Memory B cell (primary cell): ENCODE measurements at places on chromosomes 1 and 21.
A peak's percentile ranks its signal among the peaks of the same experiment; 100 is the strongest.

DNA sequence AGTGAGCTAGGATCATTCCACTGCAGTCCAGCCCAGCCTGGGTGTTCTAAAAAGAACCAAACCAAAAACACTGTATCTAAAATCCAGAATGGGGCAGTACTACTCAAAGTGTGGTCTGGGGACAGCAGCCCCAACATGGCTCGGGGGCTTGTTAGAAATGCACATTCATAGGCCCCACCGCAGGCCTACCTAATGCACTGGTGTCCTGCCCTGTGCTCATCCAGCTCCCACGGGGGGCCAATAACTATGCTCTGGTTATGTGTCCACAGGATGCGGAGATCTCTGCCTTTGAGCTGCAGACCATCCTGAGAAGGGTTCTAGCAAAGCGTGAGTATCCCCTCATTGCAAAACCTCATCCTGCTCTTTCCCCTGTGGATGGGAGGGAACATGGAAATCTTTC lies 51.5 kb downstream of the CAPN2 start:
- no peak for DNase-seq

- no peak for DNase-seq
Measured at GRCh38 chr1:232108598-232108997, 482.0 kb downstream of the DISC1 start.

- DNase-seq: no peak
Measured at GRCh38 chr1:82273816-82274215, 473.1 kb downstream of the ADGRL2 start.

DNA sequence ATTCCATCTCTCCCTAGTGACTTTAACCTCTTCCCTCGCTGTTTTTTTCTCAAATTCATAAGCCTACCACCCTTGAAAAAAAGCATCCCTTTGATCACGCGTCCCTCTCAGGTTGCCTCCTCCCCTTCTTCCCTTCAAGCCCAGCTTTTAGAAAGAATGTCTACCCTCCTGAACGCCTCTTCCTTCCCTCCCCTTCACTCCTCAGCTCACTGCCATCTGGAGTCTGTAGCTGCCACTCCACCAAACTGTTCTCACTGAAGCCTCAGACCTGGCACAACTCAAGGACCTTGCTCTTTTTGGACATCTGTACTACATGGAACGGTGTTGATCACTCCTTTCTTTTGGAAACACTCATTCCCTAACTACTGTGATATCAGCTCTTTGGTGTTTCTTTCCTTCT lies 80.6 kb downstream of the SLC25A24 start:
- no peak for DNase-seq

GRCh38 chr1:71014178-71014579 lies 33.4 kb downstream of the PTGER3 start:
- no peak for DNase-seq

GRCh38 chr1:109356505-109356904 lies 41.2 kb downstream of the SORT1 start:
- DNase-seq: no peak

- no peak for DNase-seq
Measured at GRCh38 chr1:176225479-176225875, 18.4 kb upstream of the COP1 start.

- no peak for DNase-seq
Measured at GRCh38 chr1:174406421-174406820, 41.3 kb upstream of the GPR52 start.

DNA sequence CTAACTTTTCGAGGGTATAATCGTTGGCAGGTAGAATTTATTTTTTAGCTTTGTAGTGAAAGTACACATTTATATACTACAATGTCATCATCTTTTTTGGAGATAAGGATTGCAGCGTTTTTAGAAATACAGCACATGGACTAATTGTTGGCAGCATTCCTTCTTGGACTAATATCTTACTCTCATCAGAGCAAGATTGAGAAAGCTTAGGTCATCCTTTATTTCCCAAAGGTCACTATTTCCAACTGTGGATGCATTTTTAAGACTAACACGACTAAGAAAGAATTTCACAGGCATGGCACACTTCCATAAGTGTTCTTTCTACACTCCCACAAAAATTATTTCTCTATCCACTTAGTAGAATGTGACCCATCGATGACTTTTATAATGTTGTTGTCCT lies 732.3 kb downstream of the NCAM2 start:
- no peak for DNase-seq

DNA sequence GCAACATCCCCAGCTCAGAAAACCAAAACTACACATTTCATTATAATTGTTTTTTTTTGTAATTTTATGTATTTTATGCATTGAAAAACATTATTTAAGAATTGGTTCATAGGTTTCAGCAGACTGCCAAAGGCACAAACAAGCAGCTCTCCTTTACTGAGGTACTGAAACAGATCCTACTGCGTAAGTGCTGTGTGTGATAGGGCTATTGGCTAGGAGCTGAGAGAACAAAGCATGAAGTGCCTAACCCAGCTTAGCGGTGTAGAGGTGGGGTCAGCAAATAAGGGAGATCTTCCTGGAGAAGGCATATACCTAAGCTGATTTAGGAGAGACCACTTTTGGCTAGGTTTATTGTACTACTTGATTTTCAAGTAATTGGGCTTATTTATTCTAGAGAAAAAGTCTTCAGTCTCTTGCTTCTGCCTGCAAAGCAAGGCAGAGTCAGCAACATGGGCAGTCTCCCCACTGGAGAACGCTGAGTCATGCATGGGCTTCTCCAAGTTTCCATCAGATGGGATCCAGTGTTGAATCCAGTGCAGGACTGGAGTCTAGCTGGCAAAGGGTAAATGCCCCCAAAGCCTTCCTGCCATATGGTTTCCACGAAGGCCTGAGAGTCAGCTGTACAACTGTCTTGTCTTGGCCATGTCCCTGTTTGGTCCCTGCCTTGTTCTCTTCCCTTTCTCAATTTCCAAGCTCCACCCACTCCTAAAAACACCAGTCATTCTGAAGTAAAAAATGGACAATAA lies 18.0 kb upstream of the YTHDF2 start:
- DNase-seq: no peak

DNA sequence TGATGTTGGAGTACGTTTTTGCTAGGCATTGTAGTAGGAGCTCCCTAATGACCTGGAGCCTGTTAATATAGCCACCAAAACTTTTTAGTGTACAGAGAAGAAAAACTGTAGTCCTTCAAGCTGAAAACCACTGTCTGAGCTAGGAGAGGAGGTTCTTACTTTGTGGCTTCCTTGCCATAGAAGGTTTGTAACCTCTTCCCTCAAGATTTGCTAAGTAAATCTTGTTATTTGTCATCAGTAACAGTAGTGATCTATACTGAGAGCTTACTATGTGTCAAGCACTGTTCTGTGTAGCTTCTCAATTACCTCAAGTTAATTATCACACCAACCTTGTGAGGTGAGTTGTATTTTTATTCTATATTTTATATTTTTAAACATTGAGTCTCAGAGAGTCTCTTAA lies 21.2 kb upstream of the LRRC8C start:
- no peak for DNase-seq

DNA sequence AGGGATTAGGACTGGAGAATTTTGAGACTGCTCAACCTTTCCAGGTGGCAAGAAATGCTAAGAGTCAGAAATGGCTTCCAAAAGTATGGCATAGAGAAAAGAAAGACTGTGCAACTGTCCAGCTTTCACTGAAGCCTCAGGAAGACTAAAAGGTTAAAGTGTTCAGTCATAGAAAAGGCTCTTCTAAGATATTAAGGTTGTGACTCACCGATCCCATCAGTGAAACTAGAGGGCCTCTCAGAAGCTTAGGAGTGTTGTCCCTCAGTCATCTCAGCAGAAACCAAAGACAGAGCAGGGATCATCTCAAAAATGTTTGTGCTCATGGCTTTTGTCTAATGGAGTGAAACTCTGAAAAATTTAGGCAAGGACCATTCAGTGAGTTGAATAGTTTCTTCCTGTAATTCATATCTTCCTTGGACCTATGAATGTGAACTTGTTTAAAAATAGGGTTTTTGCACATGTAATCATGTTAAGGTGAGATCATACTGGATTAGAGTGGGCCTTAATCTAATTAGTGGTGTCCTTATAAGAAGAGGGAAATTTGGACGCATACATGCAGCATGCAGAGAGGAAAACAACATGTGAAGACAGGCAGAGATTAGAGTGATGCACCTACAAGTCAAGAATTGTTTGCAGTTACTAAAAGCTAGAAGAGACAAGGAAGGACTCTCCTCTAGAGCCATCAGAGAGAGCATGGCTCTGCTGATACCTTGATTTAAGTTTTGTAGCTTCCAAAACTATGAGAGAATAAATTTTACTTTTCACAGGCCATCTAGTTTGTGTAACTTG lies 71.3 kb downstream of the RPE65 start:
- no peak for DNase-seq

GRCh38 chr21:33402001-33402979 lies 923 bp upstream of the IFNGR2 start:
- peak; percentile 30 for DNase-seq

DNA sequence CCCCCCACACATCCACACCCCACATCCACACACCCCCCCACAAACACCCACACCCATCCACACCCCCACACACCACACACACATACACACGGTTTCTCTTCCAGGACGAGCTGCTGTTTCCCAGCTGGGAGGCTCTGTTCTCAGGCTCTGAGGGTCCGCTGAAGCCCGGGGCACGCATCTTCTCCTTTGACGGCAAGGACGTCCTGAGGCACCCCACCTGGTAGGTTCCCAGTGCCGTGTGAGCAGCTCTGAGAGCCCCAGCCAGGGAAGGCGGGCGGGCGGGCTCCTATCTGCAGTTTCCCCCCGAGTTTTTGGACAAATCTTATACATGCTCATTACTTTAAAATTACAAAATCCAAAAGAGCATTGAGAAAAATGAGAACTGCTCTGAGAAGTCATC lies 31.2 kb downstream of the SLC19A1 start:
- DNase-seq: no peak

DNA sequence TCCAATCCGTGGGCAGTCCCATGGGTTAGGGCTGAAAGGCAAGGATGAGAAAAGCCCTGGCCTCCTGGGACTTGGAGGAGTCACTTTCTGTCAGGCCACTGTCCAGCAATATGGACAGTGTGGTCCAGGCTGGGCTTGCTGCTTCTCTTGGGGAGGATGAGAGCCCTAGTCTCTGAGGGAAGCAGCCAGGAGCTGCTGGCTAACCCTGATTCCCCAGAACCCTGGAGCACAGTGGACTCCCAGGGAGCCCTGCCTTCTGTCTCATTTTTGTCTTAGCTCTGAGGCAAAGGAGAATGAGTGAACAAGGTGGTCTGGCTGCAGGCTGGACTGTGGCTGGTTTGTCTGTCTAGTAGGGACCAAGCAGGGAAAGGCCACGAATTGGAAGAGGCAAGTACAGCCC lies 23.8 kb upstream of the EDN2 start:
- no peak for DNase-seq

- DNase-seq: no peak
Measured at GRCh38 chr1:183570451-183570850, 19.8 kb downstream of the NCF2 start.

DNA sequence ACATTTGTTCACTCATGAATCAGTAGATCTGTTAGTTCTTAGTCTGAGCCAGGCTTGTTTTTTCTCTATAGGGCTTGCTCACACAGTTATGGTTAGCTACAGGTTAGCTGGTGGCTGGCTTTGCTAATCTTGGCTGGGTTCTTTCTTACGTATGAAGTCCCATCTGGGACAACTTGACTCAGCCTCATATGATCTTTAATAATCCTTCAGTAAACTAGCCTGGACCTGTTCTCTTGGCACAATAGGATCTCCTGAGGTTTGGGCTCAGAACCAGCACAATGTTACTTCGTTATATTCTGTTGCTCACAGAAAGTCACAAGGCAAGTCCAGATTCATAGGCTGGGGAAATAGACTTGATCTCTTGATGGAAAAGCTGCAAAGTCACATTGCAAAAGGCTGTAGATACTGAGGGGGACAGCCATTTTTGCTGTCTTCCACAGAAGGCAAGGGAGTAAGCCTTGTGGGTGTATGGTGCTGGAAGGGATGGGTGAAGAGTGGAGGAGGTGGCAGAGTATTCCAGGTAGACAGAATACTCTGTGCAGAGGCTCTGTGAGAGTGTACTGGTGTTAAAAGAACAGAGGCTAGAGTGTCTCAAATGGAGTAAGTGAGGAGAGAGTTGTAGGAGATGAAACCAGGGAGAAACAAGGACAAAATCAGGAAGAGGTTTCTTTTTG lies 24.4 kb downstream of the EFCAB7 start:
- DNase-seq: no peak

- DNase-seq: no peak
Measured at GRCh38 chr21:44322621-44323325, 16.4 kb downstream of the CFAP410 start.

- DNase-seq: no peak
Measured at GRCh38 chr1:218926631-218927030, 247.0 kb upstream of the LYPLAL1 start.

DNA sequence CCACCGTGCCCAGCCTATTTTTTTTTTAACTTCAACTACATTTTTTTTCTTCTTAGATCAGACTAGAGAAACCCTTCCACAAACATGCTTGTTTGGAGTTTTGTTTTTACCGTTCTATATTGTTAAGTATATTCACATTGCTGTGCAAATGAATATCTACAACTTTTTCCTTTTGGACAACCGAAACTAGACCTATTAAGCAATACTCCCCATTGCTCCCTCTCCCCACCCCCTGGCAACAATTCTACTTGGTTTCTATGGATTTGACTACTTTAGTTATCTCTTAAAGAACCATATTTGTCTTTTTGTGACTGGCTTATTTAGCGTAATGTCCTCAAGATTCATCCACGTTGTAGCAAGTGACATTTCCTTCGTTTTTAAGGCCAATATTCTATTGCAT lies 19.1 kb downstream of the ETNK2 start:
- DNase-seq: no peak

DNA sequence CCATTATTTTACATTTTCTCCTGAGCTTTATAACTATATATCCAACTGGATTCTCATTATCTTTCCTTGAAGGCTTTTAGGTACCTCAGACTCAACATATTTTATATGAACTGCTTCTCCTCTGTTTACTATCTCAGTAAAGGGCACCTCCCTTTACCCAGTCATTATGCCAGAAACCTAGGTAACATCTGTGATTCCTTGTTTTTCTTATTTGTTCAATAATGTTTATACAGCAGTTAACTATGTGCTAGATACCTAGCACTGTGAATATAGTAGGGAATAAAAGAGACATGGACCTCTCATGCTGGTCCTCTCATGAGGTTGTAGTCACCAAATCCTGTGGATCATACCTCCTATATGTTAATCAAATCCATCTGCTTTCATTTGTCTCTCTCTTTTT lies 25.6 kb downstream of the PPP1R12B start:
- DNase-seq: no peak
